Fibroblast of skin of scalp (primary cell): ENCODE measurements at places on chromosomes 7 and 10.

GRCh38 chr7:87021285-87021684 is 38.2 kb downstream of the ELAPOR2 start:
- no peak for DNase-seq

- DNase-seq, result no peak
These were observed 8.0 kb upstream of the CDH23 start for GRCh38 chr10:71388583-71389310.

- DNase-seq, result no peak
These were observed 136.2 kb downstream of the DIP2C start for GRCh38 chr10:553233-553632.

DNA sequence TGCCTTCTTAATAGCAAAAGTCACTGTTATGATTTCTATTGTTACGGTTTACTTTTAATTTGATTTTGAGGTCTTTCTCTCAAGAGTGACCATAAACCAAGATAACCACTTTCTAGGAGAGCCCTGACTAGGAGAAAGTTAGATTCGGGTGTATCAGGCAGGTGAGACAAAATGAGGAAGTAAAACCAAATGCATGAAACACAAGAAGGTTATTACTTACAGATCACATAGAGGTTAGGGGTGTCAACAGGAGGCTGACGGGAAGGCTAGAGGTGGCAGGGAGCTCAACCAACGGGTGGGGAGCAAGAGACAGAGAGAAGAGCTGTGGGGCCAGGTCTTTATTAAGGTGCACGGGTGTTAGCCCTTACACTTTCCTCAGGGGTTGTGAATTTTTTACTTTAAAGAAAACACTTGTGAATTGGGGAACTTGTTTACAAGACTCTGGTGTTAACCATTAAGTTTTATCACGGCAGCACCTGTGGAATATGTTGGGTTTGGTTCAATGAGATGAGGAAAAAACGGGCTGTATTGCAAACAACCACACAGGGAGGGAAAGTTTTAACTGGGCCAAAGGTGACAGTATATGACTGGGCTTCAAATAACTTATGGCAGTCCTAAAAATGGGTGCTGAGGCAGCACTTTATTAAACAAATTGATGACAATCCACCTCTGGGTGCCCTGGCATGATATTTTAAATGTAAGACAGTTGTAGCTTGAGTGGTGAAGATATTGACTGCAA is 154.9 kb downstream of the SDHAF3 start:
- no peak for DNase-seq

GRCh38 chr10:35217455-35217854 is 90.8 kb downstream of the CREM start:
- no peak for DNase-seq

- peak; percentile 60 for DNase-seq
These were observed 54.5 kb downstream of the RAB18 start for GRCh38 chr10:27558612-27559020.

DNA sequence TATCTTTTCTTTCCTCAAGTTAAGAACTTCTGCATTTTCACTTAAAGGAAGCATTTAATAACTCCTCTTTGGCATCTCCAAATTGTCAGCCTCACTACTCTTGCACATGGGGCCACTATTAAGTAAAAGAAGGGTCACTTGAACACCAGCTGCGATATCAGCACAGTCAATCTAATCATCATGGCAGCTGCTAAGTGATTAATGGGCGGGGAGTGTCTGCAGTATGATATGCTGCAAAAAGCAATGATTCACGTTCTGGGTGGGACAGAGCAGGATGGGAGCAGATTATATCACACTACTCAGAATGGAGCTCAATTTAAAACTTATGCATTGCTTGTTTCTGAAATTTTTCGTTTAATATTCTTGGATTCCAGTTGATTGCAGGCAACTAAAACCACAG is 447.4 kb upstream of the PFKP start:
- no peak for DNase-seq

DNA sequence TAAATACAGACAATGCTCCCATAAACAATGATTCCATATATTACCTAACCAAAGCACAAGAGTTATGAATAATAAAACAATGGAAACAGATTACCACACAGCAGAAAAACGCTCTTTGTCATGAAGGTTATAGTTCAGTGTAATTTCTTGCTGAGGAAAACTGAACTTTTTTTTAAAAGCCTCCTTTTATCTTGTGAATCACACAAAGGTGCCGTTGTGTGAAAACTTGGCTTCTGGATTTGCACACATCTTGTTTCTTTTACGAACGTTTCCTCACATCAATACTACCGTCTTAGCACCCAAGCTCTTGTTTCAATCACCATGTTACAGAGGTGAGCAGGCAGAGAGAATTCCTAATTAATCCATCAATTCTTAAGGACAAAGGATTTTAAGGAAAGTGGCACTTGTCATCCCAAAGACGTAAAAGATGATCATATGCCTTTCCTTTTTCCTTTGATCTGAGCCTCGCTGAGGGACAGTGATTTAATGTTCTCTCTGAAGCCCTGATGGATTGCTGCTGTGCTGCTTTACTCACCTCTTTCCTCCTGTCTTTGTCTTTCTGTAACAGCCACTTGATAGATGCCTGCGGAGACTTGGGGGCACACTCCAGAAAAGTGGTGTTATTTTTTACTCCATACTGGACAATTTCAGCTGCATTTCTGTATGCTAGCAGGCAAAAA is 110.1 kb downstream of the CD36 start:
- no peak for DNase-seq

DNA sequence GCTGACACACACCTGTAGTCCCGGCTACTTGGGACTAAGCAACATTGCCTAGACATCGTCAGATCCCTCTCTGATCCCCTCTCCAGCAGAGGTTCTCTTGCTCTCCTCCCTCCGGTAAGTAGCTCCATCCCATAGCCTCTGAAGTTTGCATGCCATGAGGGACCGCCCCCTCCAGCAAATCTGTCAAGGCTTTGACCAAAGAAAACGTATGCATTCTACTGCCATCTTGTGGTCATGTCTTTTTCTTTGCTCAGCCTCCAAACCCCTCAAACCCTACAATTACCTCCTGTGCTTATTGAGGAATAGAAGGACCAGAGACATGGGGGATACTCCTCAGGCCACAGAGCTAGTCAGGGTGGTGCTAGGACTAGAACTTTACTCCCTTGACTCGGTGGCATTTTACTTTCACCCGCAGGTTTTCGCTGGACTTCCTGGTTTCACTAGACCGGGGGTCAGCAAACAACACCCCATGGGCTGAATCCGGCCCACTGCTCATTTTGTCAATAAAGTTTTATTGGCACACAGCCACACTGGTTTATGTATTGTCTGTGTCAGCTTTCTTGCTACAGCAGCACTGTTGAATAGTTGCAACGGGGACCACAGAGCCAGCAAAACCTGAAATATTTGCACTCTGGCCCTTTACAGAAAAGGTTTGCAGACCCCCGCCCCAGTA is 202.6 kb upstream of the FOXK1 start:
- DNase-seq, result peak; percentile 50

DNA sequence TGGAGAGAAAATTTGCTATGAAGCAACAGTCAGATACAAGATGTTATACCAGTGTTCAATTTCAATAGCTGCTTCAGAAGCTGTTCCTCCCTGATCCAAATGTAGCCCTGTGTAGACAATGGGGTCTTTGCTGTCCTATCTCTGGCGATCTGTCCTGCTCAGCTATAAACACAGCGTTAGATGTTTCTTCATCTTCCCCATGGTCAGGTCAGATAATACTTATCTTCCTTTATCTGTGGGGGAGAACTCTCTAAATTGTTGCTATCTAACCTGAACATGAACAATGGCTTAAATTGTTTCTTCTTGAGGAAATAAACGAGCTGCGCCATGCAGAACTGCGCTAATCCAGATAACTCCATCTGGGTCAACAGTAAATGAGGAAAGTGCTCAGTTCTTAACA is 15.6 kb upstream of the KIAA1217 start:
- DNase-seq, result no peak

DNA sequence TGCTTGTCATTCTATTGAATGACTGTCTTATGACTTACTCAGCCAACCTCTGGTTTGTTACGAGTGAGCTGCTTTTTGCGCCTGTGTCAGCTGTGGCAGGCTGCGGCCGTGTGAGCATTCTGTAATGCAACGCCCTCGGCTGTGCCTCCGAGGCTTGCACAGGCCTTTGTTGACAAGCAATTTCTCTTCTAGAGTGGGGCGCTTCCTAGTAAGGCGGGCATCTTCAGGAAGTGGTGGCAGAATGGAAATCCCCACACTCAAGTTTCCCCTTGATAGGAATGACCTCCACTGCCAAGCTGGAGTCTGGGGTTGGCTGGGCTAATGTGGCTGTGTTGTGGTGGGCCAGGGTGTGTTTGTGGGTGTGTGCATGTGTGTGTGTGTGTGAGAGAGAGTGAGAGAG is 20.2 kb upstream of the TMEM178B start:
- DNase-seq, result no peak

- peak; percentile 64 for DNase-seq
These were observed 119.5 kb downstream of the CFAP58 start for GRCh38 chr10:104472957-104473745.

- DNase-seq, result no peak
These were observed 670 bp upstream of the AGK start for GRCh38 chr7:141550386-141551093.

DNA sequence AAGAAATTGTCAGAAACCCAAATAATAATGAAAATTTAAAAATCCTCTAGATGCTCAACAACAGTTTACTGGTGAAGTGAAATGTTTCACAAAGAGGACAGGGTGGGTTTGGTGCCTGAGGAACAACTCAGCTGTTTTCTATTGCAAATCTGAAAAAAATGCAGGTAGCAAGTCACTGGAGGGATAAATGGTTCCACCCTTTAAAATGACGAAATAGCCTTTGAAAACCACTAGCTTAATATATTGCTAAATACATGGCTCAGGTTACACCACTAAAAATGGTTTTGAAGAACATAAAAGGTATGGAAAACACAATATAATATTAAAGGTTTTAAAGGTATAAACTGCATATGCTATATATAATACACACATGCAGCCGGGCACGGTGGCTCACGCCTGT is 69.5 kb downstream of the LMBR1 start:
- no peak for DNase-seq

- DNase-seq, result no peak
These were observed 2.1 kb upstream of the SORCS3 start for GRCh38 chr10:104638861-104639589.

DNA sequence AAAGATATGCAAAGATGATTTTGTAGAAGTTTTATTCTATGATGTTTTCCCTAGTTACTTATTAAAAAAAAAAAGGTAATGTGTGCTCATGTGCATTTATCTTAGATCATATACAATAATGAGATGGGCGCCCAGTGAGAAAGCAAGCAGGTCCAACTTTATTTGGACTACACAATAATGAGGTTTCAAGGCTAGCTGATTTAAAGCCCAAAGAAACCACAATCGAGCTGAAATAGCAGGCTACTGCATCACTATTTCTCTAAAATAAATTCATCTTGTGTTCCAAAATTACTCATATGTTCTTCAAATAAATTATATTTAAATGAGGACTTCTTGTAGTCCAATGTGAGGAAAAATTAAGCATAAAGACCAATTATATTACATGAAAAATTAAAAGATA is 110.1 kb downstream of the JMJD1C start:
- no peak for DNase-seq

DNA sequence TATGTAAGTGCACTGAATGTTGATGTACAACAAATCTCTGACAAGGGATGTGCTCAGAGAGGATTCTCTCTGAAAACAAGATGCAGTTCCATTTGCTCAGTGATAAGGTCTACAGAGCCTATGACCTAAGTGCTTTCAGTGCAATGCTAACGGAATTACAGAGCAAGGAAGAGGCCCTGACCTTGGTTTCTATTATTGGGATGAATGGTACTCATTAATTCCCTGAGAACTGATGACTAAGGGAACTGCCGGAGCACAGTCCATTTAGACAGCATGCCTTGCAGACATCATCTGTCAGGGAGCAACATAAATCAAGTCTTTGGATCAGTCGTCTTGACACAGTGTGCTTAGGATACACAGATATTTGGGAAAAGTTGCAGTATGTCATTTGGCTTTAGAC is 340.8 kb downstream of the PHTF2 start:
- peak; percentile 70 for DNase-seq

- DNase-seq, result no peak
These were observed 57.3 kb downstream of the CHCHD3 start for GRCh38 chr7:133024596-133024995.

DNA sequence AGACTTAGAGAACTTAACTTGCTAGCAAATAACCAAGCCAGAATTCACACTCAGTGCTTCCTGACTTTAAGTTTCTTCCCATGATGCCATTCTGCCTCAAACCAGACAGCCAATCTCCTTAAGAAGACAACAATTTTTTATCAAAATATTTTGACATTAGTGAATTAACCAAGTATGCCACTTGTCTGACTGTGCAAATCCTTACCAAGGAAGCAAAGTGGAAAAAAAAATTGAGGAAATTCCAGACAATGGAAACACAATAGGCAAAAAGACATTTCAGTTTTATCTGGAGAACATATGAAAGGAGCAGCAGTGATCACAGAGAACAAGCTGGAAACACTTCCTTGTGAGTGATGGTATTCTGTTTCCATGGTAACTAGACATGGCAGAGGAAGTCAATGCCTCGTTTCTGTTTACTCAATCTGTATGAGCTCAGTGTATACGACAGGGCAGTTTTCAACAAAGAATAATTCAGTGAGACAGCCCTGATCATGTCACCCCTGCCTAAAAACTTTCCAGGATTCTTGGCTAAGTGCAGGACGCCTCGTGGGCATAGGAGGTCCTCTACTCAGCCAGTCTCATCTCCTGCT is 114.2 kb downstream of the DYNC1I1 start:
- DNase-seq, result peak; percentile 12

DNA sequence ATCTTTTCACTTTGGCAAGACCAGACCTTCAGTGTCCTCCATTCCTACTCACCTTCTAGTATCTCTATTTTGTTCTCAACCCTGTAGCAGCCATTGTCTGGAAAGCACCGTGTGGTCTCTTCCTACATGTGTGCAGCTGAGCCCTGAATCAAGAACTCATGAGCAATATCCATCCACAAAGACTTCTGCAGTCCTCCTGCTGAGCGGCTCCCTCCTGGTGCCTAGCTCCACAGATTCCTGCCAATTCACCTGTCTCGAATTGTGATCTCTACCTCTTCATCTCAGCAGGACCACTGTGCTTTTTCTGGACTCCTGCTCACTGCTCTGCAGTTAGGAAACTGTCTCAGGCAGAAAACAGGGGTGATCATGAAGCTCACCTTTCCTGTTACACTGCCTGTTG is 118.8 kb downstream of the RELN start:
- no peak for DNase-seq

DNA sequence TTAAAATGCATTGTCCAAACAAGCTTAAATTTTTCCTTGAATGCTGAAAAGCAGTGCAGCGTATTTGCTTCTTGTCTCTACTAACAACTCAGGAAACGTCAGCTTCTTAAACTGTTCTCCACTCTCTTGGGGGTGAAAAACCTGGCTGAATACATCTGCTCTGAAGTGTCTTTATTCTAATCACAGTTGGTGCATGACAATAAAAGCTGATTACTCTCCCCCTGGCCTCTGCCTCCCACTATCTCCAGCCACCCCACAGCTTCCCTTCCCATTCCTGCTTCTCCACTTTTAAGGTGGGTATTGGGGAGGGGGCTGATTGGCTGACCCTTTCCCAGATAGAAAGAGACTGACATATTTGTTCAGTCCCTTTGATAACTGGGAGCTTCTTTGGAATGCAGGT is 456.0 kb downstream of the SORCS1 start:
- DNase-seq, result no peak

- DNase-seq, result no peak
These were observed 56.9 kb downstream of the PRR15 start for GRCh38 chr7:29620556-29620930.
